ENCODE measurements at places on chromosomes 16 and 17. TPM values are rescaled to one million over a fixed set of nuclear protein-coding genes. Genes with fewer than 3 reads are reported as not detected.
A peak's percentile ranks its signal among the peaks of the same experiment; 100 is the strongest.

ADAT1 gene
- 120 TPM for total RNA-seq

C1QTNF8 gene
- total RNA-seq: not detected

CDH13 gene
- 111 TPM for total RNA-seq

SDK2 gene
- 1.4 TPM for total RNA-seq

DNA sequence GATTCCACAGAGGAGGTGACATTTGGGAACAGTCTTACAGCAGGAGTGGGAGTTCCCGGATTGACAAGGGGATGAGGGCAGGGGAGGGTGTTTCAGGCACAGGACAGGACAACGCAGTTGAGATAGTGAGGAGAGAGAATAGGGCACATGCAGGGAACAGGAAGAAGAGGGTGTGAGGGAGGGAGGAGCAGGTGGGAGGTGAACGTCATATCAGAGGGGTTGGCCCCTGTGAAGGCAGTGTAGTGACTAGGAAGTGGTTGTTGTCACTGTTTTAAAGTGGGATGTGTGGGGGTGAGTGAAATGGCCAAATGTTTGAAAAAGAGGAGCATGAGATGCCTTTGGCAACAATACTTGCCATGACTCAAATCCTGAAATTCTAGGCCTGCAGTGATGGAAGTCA lies 12.2 kb downstream of the PRKCB start:
- no peak for DNase-seq

DNA sequence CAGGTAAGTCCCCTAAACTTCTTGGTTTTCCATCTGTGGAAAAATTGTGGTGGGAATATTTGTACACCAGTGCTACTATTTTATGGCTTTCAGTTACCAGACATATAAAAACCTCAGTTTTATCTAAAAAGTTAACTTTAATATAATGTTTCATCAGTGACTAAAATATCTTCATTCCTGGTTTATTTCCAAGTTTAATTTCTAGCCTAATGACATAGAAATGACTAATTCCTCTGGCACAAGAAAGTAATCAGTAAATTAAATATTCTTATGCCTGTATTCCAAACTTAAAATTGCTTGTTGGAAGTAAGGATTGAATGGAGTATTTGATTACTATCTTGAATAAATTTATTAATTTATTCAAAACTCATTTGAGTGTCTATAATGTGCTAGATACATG lies 757.0 kb downstream of the CDH11 start:
- no peak for DNase-seq

- DNase-seq: no peak
Observed at GRCh38 chr16:17459903-17460521, 10.7 kb downstream of the XYLT1 start.

GRCh38 chr16:89565256-89565505 lies 4.7 kb downstream of the RPL13 start:
- no peak for DNase-seq

DNA sequence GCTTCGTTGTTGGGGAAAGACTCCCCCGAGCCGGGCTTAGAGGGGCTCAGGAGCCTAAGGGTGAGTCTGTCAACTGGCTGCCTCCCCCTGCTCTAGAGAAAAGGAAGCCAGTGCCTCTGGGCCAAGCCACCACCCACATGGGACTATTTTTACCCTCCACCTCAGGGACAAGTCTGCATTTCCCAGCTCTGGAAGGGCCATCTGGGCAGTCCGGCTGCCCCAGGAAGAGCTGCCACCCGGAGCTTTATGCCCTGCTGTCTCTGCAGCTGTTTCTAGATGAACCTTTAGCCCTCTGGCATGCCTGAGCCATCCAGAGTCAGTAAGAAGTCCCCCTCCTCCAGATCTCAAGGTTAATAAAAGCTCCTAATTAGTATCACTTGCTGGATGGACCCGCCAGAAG lies 5.3 kb upstream of the RPRML start:
- no peak for DNase-seq

DNA sequence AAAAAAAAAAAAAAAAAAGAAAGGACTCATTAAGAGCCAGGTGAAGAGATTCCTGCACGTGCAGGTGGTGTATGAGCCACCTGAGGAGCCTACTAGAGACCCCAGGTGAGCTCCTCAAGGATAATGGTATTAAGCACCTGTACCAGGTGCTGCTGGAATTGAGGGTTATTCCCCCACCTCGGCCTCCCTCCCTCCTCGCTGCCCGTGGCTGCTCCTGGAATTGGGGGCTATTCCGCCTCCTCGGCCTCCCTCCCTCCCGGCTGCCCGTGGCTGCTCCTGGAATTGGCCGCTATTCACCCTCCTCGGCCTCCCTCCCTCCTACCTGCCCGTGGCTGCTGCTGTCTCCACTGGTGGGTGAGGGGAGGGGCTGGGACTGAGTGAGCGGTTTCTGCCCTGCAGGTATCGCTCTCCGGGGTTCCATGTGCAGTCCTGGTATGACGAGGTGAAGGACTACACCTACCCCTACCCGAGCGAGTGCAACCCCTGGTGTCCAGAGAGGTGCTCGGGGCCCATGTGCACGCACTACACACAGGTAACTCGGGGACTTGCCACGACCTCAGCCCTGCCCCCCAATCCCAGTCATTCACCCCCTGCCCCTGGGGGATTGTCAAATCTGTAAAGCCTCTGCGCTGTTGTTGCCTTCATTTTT lies 29.3 kb downstream of the CRISPLD2 start:
- no peak for DNase-seq

GRCh38 chr17:1808644-1809043 lies 21.1 kb downstream of the SMYD4 start:
- DNase-seq: no peak

GRCh38 chr17:16473044-16474011 lies 18.7 kb downstream of the LRRC75A start:
- DNase-seq: no peak

GRCh38 chr16:15494236-15494635 lies 59.8 kb downstream of the BMERB1 start:
- DNase-seq: no peak

DNA sequence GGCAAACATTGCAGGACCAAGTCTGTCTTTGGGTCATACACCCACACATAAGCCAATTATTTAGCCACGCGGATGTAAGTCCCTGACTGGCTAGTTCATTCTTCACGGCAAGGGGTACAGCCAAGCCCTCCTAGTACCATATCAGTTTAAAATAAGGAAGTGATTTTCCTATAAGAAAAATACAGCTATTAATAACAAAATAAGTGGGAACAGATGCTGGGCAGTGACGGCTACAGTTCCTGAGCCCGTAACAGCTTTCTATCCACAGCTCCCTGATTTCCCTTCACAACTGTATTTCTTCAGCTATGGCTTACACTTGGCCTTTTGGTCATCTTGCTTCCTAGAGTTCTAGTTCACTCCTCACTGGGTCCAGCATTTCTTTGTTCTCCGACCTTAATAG lies 542.4 kb upstream of the C16orf82 start:
- DNase-seq: no peak

GRCh38 chr16:8967132-8967821 lies 3.6 kb upstream of the USP7 start:
- DNase-seq: no peak

GRCh38 chr17:35338230-35338629 lies 35.2 kb downstream of the SLFN11 start:
- no peak for DNase-seq

DNA sequence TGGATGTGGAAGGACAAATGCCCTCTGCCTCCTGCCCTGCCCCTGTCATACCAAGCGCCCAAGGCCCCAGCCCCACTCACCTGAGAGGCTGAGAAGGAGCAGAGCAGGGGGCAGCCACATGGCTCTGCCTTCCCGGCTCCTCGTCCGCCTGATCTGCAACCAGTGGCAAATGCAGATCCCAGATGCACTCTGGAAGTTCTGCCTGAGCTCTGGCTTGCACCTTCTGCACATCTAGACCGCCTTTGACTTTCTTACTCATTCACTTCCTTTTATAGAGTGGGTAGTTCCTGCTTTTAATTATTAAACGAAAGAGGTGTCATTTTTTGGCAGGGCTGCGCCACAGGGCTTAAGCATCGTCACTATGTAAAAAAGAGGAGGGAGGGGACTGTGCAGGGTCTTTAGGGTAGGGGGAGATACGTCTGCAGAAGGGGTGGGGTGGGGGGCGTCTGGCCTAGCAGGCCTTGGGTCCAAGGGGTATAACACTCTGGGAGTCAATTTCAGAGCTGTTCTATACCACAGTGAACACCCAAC lies at the start of gene CD300LB:
Gene CD300LB, minus strand, starts transcription at position 245 of the 531 bp plus-strand sequence. Its CDS starts 125 bp downstream, at position 120.
- DNase-seq: no peak

GRCh38 chr16:85491058-85491771 lies 121.9 kb upstream of the GSE1 start:
- DNase-seq: no peak

DNA sequence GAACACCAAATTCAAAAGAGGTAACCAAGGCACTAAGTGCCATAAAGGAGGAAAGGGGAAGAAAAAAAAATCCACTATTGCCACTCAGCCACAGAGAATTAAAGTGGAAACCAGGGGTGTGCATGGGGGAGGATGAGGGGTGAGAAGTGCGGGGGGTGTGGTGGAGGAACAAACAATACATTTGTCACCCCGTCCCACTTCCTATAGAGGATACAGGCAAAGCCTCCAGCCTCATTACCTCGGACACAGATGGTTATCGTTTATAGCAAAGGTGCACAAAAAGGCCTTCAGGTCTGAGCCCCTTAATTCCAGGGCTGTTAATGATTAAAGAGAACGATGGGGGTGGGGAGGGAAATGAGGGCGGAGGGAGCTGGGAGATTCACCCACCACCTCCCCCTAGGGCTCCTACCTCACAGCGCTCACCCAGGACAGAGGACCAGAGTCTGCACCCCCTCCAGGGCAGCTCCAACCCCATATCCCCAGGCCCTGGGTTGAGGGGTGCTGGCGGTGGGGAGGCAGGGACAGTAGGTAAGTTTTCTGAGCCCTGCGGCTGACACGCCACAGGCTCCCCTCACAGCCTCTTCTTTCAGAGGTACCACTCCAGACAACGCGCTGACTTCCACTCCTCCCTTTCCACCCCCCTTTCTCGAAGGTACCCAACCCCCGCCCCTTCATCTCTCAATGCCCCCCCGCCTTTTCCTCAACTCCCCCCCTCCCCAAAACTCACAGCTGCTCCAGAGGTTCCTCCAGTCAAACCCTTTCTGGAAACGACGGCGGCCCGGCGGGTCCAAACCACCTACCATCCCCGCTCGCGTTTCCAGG lies 470 bp downstream of the DCUN1D3 start:
- DNase-seq: no peak

- DNase-seq: no peak
Observed at GRCh38 chr16:66378741-66379570, 12.5 kb downstream of the CDH5 start.

DNA sequence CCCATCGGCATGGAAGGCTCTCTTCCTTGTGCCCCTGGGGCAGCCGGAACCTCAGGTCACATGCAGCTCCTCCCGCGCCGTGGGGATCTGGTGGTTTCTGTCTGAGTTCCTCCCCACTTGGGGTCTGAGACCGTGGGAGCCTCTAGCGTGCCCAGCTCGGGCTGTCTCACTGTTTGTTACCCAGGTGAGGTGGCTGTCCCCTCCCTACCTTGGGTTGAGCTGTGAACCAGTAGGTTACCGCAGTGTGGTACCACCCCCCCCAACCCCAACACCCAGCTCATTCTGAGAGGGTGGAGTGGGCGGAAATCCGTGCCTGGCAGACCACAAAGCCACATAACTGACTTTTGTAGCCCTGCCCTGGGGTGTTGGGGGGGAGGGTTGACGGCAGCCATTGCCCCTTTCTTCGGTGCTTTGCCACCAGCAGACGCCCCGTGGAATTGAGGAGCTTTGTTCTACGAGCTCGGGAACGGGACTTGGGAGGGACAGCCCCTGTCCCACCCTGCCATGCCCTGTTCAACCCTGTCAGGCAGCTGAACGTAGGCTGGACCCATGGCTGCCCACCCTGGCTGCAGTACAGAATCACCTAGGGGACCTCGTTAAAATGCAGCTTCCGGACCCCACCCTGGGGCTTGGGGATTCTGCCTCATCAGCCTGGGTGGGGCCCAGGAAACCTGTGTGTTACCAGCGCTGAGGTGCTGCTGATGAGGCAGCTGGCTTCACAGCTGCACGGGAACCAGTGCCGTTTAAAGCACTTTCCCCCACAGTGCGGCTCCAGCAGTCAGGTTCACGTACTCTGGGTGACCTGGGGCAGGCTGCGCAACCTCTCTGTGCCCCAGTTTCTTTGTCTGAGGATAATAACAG lies 18.5 kb downstream of the RAP1GAP2 start:
- no peak for DNase-seq

- DNase-seq: no peak
Observed at GRCh38 chr17:36532435-36532975, 2.2 kb downstream of the MYO19 start.

- no peak for DNase-seq
Observed at GRCh38 chr16:675884-676564, 553 bp downstream of the RHBDL1 start.

DNA sequence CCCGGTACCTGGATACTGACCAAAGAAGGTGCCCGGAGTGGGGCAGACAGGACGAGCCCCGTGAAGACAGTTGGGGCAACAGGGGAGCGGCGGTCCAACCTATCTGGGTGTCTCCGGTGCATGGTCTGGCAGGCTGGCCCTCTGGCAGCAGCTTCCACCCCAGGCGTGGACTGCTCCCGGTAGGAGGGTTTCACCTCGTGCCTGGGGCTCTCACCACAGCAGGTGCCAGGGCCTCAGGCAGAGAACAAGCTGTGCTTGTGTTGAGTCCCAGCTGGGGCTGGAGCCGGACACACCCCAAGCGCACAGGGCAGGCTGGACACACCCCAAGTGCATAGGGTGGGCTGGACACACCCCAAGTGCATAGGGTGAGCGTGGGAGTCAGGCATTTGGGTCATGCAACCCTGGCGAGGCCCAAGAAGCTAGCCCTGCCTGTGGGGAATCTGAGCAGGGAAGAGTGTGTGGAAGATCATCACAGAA lies 1.5 kb upstream of the FBXL16 start:
- no peak for DNase-seq

GRCh38 chr16:86018941-86019340 lies 120.0 kb downstream of the IRF8 start:
- DNase-seq: no peak

- no peak for DNase-seq
Observed at GRCh38 chr16:84476401-84476800, 28.1 kb downstream of the MEAK7 start.

DNA sequence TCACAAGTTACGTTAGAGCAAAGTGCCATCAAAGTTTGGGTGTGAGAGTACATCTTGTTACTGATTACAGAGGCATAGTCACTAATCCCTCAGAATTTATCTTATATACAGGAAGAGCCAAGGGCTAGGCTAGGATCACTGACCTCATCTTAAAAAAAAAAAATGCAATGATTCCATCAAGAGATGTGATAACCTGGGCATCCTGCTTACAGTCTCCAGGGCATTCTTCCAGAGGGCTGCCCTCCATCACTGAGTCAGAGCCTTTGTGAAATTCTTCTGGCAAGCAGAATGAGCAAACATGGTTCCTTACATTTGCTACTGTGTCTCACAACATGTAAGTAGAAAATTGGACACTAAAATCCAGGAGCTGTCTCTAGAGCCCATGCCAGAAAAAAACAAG lies 410.6 kb downstream of the ZFHX3 start:
- DNase-seq: peak; percentile 4

- no peak for DNase-seq
Observed at GRCh38 chr16:58000706-58001676, at the start of gene USB1. USB1 (plus strand) TSS chr16:58001407; CDS start chr16:58001484, 77 bp downstream.

GRCh38 chr16:85303354-85303883 lies 191.1 kb upstream of the CIBAR2 start:
- DNase-seq: no peak
